ENCODE measurements at places on chromosomes 3 and 15.

DNA sequence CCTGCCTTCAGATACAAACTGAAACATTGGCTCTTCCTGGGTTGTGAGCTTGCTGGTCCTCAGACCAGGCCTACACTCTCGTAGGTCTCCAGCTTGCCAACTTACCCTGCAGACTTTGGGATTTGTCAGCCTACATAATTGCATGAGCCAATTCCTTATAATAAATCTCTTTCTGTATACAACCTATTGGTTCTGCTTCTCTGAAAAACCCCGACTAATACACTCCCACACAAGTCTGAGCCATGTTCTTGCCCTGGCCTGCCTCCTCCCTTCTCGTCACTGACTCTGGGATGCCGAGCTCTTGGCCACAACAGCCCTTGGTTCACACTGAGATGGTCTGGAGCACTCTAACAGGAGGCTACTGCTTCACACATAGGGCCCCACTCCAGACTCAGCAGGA, 9.5 kb downstream of the CYP19A1 start:
- no peak for DNase-seq

GRCh38 chr3:185766329-185767001, 58.4 kb downstream of the IGF2BP2 start:
- DNase-seq, result no peak

DNA sequence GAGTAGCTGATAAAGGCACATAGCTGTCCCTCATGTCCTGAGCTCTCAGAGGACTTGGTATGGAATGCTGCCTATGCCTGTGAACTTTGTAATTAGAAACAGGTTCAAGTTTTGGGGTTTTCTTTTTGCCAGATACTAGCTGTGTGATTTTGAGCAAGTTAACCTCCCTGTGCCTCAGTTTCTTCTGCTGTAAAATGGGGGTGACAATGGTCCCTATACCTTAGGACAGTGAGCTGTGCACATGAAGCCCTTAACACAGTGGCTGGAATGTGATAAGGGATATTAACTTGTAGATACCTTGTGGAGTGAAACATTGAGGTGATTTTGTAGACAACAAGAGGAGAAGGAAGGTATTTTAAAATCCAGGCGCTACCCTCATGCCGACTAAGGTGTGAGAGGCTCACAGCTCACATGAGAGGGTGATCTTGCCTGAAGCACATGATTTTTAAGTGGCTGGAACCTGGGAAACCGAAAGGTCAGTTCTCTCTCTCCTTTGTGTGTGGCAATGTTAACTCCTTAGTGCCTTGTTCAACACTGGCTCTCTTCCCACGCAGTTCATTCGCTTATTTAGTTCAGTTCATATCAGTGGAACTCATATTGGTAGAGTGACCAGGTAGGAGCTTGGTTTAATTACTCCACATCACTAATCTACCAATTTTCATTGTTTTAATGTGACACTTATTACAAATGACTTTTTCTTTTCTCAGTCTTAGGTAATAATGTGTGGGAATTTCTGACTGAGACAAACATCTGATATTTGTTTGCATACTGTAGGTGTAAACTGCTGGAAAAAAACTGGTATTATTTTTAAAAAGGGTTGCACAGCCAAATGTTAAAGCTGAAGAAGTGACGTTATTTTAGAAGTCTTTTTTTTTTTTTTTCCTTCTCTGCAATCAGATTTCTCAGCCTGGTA, 236.2 kb downstream of the ITPR1 start:
- no peak for DNase-seq

DNA sequence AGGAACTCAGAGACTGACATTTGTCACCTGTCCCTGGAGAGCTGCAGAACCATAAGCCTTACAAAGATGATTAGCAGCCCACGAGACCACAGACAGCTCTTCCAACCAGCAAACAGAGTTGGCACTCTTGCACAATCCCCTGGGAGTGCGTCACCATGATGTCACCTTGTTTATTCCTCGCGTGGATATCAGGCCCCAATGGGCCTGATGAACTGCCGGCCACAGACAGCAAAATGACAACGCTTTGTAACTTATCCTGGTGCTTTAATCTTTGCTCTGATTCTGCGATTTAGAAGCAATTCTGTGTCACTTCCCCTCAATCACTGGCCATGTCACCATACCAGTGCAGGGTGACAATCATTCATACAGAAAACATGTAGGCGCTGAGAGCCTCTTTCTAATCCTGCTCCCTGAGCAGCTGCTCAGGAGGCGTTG, 89.2 kb downstream of the TAMM41 start:
- no peak for DNase-seq

DNA sequence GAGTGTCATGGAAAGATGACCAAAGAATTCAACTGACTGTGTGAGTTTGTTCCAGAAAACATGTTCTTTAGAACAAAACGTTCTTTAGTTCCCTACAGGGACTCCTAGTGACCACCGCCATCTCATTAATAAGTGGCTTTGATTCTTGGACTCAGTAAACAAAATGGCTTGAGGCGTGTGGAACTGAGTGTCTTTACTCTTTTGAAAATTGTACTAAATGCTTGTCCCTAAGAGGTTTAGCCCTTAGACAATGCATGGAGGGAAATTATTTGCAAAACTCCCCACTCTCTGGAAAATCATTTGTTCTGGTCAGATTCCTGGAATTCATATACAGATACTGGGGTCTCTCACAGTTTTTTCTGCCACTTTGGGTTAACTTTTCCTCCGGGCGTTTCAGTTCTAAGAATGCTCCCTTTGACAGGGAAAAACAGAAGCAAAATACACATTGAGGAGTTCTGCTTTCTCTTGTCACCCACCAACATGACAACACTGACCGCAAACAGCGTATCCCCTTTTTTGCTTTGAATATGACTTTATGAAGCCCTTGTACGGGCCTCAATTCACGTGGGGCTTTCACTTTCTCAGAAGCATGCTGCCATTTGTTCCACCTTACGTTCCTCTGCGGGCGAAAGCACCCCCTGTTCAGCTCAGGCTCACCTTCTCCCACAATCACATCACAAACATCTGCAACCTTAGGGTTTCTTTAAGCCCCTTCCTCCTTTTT, 15.3 kb upstream of the NRROS start:
- no peak for DNase-seq

- no peak for DNase-seq
Observed at GRCh38 chr15:55958349-55958748, 35.1 kb downstream of the NEDD4 start.

DNA sequence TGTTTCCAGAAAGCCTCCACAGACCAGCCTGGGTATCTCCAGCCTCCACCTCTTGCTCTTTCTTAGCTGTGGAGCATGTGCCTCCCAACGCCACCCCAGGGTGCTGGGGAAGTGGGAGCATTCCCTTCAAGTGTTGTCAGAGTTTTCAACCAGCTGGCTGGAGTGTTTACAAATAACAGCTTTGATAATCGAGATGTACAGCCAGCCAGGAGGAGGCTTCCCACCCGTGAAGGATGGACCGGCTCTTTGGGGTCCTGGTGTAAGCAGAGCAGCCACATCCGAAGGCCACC, 8.5 kb upstream of the OXTR start:
- no peak for DNase-seq

DNA sequence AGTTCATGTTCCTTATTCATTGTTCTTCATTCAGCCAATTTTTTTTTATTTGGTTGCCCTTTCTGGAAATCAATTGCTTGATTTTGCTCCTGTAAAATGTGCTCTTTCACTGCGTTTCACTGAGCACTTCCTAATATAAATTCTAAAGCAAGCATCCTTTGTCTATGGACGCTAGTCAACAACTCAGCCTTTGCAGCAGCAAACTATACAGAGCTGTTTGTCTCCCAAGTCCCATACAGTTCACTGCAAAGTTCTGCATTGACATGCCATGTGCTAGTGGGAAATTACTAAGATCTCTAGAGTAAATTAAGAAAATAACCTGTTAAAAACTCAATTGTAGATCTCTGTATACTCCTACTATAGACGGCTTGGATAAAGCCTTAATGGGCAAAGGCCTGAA, 130.1 kb upstream of the BHLHE40 start:
- DNase-seq, result no peak

GRCh38 chr3:109109574-109109973, 8.4 kb downstream of the MORC1 start:
- DNase-seq, result no peak

DNA sequence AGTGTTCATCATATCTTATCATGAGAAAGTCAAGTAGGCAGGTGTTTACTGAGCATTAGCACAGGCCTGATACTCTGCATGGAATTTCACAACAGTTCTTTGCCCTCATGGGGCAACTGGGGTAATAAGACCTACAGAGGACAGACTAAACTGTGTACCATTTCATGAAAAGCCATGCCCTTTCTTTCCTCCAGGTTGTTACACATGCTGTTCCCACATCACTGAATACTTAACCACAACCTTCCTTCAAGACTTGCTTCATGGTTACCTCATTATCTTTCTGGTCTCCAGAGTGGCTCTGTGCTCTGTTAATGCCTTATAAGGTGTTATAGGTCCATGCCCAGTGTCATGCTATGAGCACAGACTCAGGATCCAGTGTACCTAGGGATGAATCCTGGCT, 28.2 kb upstream of the RSL24D1 start:
- no peak for DNase-seq

DNA sequence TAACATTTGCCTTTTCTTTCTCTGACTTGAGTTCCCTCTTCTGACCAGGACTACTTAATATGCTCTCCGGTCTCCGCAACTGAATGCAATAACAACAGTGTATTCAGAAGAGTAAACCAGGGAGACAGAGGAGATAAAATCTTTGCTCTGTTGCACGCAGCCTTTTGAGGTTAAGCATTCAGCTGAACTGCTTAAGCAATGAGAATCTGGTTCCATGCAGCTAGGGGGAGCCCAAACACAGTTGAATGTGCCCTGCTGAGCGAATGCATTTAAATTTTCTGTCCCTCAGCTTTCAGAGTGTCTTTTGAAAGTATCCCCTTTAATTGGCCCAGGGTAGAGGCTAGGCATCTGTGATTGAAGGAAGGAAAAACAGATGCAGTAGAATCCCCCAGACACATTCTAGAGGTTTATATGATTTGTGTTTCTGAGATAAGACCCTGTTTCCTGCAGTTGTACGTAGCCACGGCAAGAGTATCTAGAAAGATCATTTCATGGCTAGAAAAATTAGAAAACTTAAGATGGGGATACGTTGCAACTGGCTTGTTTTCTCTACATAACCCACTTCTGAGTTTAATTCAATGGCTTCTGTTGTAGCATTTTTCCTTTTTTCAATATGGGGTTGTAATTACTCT, 309.6 kb downstream of the TUSC7 start:
- no peak for DNase-seq

GRCh38 chr3:5197470-5198312, 10.2 kb downstream of the EDEM1 start:
- DNase-seq, result no peak

DNA sequence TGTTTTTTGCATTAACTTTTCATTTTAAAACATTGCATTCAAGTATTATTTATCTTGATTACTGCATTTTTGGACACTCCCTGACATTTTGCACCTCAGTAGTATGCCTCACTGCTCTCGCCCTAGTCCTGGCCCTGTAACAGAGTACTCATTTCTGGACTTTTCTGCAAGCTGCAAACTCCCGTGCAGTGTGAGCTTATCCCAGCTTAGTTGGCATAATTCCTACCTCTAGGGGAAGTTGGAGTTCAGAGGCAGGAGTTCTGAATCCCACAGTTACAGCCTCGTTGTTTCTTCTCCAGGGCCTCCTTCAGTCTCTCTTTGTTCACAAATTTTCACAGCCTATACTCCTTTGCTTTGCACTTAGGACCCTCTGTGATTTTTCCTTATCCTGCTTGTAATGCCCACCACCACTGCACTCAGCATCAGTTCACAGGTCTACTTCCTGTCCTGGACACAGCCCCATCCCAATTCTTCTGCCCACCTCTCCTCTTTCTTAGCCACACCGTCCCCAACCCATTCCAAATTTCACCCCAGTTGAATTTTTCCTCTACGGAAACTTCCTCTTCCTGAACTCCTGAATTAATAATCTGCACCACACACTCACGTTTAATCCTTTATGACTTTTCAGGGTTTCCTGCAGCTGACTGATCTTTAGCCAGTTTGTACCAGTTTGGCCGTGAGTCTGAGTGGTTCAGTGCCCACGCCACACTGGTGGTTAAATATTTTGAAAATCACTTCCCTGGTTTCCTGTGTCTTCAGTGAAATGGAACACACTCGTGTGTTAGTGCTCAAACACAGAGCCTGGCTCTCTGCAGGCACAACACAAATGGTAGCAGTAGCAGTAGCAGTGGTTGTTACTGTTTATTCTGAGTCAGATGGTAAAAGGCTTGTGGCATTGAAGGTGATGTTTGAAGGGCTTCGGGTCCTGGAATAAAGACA, 6.3 kb upstream of the CTSH start:
- no peak for DNase-seq

DNA sequence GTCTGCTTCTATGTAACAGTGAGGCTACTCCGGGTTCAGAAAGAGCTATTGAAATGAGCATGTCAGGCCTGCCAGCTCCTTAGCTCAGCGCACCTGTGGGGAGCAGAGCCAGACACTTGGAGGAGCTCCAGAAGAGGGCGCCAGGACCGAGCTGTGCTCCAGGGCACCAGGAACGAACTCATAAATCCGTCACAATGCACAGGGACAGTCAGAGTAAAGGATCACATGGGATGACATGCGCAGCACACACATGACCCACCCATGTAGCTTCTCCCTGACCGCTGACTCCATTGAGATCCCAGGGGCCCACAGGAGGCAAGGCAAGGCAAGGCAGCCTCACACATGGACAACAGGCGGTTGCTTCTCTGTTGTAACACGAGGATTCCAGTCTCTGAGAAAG, 26.0 kb upstream of the GNB5 start:
- DNase-seq, result no peak

- no peak for DNase-seq
Observed at GRCh38 chr3:190542846-190543245, 29.0 kb downstream of the IL1RAP start.

GRCh38 chr3:81105789-81106488, 655.5 kb downstream of the GBE1 start:
- DNase-seq, result no peak

GRCh38 chr15:88874275-88874674, 21.1 kb downstream of the HAPLN3 start:
- DNase-seq, result no peak

DNA sequence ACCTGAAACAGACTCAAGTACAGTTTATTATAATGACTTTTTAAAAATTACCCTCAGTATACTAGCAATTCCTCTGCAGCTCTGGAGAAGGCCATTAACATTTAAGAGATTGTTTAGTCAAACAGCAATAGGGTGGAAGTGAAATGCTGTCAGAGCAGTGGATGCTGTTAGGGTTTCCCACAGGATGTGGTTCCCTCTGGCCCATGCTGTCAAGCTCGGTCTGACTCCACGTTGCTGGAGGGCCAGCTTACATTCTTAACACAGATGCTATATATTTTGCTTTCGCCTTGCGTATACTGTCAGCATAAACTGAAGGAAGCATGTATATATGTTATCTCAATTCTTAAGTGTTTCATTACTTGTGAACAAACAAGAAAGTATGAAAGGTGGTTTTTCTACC, 231.1 kb upstream of the COL8A1 start:
- no peak for DNase-seq

DNA sequence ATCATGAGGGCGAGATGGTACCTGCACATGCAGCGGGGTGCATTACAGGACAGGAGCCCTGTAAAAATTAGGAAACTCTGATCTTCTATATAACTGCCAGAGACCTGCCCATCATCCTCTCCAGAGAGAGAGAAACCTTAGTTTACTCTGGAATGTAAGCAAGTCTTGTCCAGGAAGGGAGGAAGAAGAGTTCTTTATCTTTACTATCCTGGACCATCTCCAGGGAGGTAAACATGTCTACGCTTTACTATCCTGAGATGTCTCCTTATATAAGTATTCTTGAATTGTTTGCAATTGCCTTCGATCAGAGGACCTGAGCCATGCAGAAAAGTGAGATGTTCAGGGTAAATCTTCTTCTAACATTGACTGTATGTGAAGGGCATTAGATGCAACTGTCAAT, 12.7 kb upstream of the HACD2 start:
- DNase-seq, result no peak

GRCh38 chr3:57646723-57647122, 46.2 kb downstream of the DENND6A start:
- DNase-seq, result no peak
